ENCODE measurements at places on chromosomes 7 and 10. TPM values are rescaled to one million over a fixed set of nuclear protein-coding genes. Genes with fewer than 3 reads are reported as not detected.

DNA sequence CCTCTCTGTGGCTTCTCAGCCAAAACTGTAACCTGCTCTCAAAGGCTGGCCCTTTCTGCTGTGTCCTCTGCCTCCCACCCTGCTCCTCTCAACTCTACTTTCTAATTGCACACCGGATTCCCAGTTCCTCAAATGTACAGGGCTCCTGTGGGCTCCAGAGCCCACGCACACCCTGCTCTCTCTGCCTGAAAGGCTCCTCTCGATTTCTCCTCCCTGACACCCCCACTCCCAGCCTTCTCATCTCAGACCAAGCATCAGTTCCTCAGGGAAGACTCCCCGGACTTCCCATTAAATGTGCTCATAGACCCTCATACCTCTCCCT lies 111.7 kb upstream of the STEAP1B start:
- DNase-seq, result no peak

Gene MCM10
- 2.9 TPM for total RNA-seq

DNA sequence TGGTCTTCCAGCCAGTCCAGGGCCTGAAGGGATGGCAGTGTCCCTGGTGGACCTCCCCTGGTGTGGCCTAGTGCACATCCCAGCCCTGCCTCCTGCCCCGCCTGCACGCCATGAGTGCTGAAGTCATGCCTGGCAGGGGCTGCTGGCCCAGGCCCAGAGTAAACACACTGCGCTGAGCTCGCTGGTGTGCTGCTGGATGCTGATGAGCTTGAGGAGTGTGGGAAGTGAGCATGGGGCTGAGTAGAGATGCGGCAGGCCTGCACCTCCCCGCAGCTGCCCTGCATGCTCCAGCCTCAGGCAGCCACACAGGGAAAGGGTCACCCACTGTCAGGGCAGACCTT lies 43.2 kb downstream of the HTRA1 start:
- DNase-seq, result no peak

DNA sequence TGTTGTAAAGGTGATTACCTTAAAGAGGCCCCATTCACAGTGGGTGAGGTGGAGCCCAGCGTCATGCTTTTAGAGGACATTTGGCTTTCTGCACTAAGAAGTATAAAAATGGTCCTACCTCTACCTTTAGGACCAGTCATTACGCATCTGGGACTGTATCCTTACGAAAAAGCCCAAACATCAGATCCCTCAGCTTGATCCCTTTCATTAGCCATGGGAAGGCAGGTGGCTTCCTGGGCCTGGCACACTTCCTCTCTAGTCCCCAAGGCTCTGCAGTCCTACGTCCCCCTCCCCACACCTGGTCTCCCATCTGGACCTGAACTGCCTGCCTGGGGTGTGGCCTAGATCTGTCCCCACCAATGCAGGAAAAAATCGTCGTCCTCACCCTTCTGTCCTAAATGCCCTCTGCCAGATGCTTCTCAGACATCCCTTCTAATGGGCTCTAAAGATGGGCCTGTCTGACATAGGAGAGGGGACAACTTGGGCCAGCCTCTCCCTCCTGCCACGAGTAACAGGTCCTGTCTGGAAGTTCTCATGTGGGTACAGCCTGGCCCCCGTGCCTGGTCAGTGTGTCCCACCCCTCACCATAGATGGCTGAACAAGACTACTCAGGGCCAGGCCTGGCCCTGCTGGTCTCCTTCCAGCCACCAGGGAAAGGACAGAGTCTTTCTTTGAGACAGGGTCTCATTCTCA lies 11.8 kb upstream of the SLC18A3 start:
- DNase-seq, result no peak

GRCh38 chr10:45464958-45465567 lies 91.0 kb downstream of the ALOX5 start:
- peak; percentile 27 for DNase-seq

DNA sequence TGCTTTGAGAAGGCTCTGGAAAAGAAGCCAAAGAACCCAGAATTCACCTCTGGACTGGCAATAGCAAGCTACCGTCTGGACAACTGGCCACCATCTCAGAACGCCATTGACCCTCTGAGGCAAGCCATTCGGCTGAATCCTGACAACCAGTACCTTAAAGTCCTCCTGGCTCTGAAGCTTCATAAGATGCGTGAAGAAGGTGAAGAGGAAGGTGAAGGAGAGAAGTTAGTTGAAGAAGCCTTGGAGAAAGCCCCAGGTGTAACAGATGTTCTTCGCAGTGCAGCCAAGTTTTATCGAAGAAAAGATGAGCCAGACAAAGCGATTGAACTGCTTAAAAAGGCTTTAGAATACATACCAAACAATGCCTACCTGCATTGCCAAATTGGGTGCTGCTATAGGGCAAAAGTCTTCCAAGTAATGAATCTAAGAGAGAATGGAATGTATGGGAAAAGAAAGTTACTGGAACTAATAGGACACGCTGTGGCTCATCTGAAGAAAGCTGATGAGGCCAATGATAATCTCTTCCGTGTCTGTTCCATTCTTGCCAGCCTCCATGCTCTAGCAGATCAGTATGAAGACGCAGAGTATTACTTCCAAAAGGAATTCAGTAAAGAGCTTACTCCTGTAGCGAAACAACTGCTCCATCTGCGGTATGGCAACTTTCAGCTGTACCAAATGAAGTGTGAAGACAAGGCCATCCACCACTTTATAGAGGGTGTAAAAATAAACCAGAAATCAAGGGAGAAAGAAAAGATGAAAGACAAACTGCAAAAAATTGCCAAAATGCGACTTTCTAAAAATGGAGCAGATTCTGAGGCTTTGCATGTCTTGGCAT lies 4.8 kb downstream of the IFIT2 start:
- no peak for DNase-seq

DNA sequence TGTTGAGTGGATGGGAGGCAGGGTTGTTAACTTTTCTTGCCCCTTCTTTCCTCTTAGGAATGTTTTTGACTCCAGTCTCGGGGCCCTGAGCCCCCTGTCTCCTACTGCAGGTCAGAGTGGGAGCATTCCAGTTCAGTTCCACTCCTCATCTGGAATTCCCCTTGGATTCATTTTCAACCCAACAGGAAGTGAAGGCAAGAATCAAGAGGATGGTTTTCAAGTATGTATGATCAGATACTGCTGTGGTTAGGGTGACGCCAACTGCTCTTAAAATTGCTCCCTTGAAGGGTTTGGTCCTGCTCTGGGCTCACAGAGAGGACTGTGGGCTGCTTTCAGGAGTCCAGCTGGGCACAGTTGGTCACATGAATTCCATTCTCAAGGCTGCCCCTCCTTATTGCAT lies 22.0 kb downstream of the VWA2 start:
- no peak for DNase-seq

GRCh38 chr7:151700586-151701165 lies 176.2 kb downstream of the PRKAG2 start:
- no peak for DNase-seq
